NCI-H1105 treated with DMSO at 0.1 percent for 48 hours (cell line): ENCODE measurements at places on chromosomes 6 and 20.
A peak's percentile ranks its signal among the peaks of the same experiment; 100 is the strongest.

DNA sequence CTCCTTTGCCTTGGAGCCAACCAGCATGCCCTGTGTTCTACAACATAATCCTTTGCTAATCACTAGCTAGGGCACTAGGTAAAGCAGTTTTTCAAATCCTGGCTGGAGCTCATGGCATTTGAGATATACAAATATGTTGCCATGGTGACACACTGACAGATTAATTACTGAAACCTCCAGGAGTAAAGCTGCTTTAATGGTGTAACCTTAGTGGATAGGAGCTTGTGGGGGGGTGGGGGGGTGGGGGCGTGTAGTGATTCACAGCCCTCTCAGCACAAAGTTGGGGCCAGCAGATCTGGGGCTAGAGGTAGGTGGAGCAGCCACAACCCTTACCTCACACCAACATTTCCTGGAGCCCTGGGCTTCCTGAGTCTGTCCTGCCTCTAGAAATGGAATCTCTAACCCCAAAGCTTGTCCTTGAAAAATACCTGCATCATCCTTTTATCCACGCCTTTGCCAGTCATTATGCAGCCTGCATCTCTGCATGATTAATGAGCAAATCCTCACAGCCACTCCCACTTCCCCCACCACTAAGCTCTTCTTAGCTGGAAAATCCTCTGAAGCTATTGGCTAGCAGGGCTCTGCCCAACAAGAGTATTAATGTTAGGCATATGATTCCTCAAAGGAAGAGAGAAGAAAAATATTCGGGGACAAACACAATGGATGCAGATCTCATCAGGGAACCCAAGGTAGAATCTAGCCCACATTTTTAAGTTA, 84.5 kb upstream of the PRND start:
- peak; percentile 42 for DNase-seq

- no peak for DNase-seq
These were observed 327.3 kb upstream of the RUNX2 start for GRCh38 chr6:45000833-45001232.

- DNase-seq: peak; percentile 36
These were observed 126.4 kb upstream of the VGLL2 start for GRCh38 chr6:117138920-117139319.

DNA sequence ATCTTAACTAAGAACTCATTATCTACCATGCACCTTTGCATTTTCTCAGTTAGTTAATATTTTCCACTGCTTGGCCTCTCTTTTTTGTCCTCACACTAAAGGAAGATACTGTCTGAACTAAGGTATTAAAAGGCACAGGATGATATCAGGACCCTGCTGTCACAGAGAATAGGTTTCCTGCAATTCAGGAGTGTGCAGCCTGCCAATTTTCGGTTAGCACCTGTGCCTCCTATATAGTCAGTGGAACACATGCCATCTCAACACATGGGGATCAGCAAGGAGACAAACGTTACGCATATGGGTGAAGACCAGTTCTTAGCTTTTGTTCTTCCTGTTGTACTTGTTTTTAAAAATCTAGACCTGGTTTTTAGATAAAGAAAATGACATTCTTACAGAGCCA, 71.0 kb downstream of the FUT9 start:
- DNase-seq: no peak

DNA sequence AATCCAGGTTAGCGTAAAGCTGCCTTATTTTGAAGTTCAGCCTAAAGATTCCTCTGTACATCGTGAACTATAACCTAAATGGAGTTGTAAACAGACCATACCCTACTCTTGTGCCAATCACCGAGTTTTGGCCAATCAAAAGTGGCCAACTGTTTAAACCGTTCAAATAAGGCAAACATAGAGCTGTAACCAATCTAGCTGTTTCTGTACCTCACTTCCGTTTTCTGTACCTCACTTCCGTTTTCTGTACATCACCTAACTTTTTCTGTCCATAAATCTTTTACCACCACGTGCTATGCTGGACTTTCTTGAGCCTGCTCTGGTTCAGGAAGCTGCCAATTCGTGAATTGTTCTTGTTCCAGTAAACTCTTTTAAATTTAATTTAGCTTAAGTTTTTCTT, 39.7 kb downstream of the LBP start:
- no peak for DNase-seq

GRCh38 chr20:46690219-46691106, 1.2 kb upstream of the TP53RK start:
- no peak for DNase-seq

- no peak for DNase-seq
These were observed 101.9 kb downstream of the CD109 start for GRCh38 chr6:73797861-73798260.

- DNase-seq: no peak
These were observed 42.8 kb downstream of the MRPL14 start for GRCh38 chr6:44084231-44085014.
